ENCODE measurements at places on chromosomes 16 and 17. TPM values are rescaled to one million over a fixed set of nuclear protein-coding genes. Genes with fewer than 3 reads are reported as not detected.

The ABCA10 gene
- not detected for total RNA-seq

The OR4D1 gene
- total RNA-seq = not detected

The KRT39 gene
- not detected for total RNA-seq

DNA sequence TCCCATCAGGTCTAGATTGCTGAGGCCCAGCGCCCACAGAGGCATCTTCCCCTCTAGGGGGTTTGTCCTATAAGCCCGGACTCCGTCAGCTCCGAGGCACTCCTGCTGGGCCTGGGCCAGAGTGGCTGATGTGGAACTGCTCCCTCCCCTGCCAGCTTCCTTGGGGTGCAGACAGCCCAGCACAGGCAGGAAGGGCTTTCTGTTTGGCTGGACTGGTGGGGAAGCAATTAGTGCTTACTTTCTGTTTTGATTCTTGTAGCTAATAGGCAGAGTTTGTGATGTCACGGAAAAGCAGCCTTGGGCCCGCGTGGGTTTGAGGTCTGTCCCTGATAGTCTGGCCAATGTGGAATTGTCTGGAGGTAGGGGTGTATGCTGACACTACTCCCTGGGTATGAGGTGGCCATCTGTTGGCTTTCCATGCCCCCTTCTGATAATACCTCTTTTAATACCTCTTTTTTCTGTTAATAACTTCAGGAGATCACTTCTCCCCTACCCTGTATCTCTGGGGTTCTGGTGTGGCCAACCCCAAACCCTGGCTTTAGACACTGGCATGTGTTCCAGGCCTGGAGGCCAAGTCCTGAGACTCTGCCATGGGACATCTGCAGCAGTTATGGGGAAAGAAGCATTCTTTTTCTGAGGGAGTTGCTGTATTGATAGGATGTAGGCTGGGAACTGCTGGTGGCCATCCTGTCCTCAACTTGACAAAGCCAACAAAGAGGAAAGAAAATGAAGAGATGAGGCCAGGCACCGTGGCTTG lies 190.9 kb downstream of the RAB11FIP4 start:
- no peak for DNase-seq

The TNFRSF13B gene
- total RNA-seq = not detected

- DNase-seq = no peak
Observed at GRCh38 chr16:78583441-78583840, 484.0 kb downstream of the WWOX start.

DNA sequence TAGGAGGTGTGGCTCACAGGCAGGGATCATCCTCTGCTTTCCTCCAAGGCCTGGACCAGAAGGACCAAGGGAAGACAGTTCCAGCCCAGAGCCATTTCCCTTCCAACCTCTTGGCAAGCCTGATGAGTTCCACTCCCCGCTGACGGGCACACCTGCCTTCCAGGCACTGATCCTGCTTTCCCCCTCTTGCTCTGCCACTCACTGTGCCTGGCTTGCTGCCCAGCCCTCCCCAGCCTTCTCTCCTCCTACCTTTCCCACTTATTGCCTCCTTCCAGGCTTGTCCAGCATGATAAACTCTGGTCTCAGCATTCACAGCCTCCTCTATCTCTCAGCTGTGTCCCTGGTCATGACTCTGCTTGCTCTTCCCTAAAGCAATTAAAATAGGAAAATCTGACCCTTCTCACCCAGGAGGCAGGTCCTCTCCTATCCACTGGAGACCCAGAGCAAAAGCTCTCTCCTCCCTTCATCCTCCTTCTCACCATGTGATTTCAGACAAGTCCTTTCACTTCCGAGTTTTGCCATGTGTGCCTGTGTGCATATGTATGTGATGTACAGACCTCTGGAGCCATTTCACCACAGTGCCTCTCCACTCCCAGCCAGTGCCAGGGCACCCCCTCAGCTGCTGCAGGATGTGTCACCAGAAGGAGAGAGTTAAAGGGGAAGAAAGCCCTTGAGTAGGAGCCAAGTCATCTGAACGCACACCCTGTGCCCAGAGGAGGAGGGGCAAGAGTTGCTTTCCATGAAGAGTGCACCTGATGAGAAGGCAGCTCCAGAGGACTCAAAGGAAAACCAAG lies 13.4 kb upstream of the TMEM170A start:
- DNase-seq = no peak

The ABCA9 gene
- not detected for total RNA-seq

The SHISA9 gene
- 0.03 TPM for total RNA-seq
